ENCODE measurements at places on chromosomes 16 and 17. TPM values are rescaled to one million over a fixed set of nuclear protein-coding genes. Genes with fewer than 3 reads are reported as not detected.

Gene SLC6A2
- not detected for total RNA-seq

GRCh38 chr16:58884141-58884540, 150.0 kb upstream of the GOT2 start:
- DNase-seq = no peak

Gene SLC5A10
- not detected for total RNA-seq

DNA sequence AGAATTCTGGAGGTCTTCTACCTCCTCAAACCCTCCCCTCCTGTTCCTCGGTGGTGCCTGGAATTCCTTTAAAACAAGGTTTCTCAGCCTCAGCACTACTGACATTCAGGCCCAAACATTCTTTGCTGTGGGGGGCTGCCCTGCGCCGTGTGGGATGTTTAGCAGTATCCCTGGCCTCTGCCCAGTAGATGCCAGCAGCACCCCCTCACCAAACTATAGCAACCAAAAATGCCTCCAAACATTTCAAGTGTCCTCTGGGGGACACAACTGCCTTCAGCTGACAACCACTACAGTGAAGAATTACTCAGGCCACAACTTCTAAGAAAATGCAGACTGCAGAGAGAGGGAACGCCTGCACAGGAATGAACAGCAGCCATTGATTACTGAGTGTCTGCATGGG, 28.4 kb downstream of the TEKT5 start:
- DNase-seq = no peak

- no peak for DNase-seq
Observed at GRCh38 chr16:67170949-67171649, 761 bp downstream of the NOL3 start.

Gene TMIGD1
- total RNA-seq = not detected

Gene KRT36
- total RNA-seq = not detected

Gene RNF157
- total RNA-seq = 35.1 TPM

GRCh38 chr16:86303787-86304678, 206.3 kb upstream of the FOXF1 start:
- no peak for DNase-seq

- no peak for DNase-seq
Observed at GRCh38 chr17:51888816-51889215, 269.7 kb downstream of the CA10 start.

Gene MPV17L
- total RNA-seq = not detected

DNA sequence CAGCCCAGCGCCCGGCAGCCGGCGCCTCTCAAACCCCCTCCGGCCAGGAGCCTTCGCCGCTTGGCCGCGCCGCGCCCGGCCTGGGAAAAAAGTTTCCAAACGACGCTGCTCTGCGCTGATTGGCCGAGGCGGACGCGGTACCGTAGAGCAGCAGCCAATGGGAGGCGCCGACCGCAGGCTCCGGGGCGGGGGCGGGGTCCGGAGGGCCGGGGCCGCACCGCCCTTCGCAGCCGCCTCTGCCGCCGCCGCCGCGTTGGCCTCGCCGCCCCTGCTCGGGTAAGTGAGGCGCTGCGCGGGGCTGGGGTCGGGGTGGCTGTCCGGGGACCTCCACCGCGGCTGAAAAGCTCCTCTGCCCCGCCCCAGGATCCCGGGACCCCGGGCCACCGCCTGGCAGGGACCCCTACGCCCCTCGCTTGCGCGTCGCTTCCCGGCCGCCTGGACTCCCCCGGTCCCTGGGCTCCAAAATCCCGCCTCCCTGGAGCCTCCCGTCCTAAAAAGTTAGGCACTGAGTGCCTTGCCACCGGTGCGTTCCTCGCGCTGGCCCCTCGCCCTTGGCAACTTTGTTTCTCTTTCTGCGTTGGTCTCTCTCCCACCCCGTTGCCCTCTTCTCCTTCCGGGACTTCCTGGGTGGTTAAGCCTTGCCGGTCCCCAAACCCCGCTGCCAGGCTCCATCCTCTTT, at the start of gene NDE1:
TSS of gene NDE1 (plus strand) at position 227 of the 679 bp plus-strand sequence. CDS start 14,534 bp downstream, outside the sequence.
- DNase-seq = peak; percentile 90

- no peak for DNase-seq
Observed at GRCh38 chr17:59124665-59125064, 18.0 kb upstream of the TRIM37 start.

DNA sequence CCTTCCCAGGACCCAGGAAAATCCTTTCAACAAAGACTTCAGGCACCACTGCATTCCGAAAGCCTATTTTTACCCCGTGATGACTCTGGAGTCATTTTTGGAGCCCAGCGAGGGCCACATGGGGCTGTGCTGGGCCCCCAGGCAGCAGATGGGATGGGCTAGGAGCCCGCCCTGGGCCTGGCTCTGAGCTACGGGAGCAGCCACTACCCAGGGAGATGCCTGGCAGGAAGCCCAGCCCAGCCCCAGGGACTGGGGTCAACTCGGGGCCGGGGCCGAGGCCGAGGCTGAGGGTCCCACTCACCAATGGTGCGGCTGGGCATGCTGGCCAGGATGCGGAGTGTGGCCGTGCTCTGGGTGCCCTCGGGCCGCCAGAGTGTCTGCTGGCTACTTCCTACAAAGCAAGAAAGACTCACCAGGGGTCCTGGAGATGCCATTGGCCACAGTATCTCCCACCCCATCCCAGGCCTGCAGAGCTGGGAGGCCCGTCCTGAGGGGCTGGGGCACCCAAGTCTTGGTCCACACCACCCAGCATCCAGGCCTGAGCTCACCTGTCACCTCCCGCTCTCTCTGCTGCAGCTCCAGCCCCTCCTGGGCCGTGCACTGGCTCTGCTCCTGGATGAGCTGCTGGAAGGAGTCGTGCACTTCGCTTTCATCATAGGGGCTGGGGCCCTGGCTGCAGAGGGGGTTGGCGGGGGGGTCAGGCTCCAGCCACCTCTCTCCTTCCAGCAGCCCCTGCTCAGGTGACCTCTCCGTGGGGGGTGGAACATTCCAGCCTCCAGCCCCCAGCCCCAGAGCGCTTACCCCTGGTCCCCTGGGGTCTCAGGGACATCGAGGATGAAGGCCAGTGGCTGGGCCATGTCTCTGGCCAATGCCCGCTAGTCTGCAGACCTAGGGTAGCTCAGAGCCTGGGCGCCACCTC, 2.3 kb downstream of the TMC6 start:
- DNase-seq = no peak

Gene CSH1
- 8.3 TPM for total RNA-seq

Gene STAC2
- total RNA-seq = not detected

Gene SUMO2
- total RNA-seq = 621 TPM

Gene PKMYT1
- 125 TPM for total RNA-seq

- DNase-seq = no peak
Observed at GRCh38 chr16:59634951-59635350, 900.8 kb upstream of the GOT2 start.

Gene PTX4
- not detected for total RNA-seq

- no peak for DNase-seq
Observed at GRCh38 chr17:17940441-17940911, 31.7 kb downstream of the TOM1L2 start.

Gene CFAP119
- total RNA-seq = 2.6 TPM

GRCh38 chr16:81679721-81680430, 99.2 kb upstream of the PLCG2 start:
- no peak for DNase-seq

DNA sequence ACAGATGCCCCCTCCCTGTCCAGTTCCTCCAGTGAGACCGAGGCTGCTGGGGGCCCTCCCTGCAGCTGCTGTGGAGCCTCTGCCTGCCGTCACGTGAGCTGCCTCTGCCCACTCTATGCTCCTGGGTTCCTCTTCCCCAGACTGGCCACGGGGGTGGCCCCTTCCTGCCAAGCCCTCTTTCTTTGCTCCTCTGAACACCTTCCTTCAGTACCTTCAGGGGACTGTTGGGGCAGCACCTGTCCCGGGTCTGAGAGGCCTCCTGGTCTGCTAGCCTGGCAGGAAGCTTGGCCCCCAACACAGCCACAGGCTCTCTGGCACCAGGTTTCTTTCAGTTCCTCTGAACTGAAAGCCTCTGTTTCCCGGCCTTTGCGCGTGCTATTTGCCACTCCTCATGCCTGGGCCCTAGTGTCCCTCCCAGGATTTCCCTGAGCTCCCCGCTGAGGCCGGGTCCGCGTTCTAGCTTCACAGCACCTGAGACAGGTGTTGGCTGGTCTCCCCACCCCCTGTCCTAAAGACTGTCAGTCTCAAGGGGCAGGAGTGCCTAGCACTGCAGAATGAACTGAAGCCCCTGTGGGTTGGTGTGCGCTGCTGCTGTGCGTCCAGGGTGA, 6.6 kb upstream of the ATP6V0C start:
- DNase-seq = no peak

DNA sequence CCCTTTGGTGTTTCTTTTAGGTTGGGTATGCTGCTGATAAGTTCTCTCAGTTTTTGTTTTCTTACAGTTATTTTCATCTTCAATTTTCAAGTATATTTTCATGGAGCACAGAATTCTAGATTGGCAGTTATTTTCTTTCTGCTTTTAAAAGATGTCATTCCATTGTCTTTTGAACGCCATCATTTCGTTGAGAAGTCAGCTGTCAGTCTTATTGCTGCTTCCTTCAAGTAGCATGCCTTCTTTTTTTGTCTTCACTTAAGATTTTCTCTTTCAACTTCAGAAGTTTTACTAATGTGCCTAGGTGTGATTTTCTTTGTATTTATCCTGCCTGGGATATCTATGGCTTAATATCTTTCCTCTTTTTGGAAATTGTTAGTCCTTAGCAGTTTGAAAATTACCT, 262.2 kb upstream of the PMFBP1 start:
- DNase-seq = no peak

DNA sequence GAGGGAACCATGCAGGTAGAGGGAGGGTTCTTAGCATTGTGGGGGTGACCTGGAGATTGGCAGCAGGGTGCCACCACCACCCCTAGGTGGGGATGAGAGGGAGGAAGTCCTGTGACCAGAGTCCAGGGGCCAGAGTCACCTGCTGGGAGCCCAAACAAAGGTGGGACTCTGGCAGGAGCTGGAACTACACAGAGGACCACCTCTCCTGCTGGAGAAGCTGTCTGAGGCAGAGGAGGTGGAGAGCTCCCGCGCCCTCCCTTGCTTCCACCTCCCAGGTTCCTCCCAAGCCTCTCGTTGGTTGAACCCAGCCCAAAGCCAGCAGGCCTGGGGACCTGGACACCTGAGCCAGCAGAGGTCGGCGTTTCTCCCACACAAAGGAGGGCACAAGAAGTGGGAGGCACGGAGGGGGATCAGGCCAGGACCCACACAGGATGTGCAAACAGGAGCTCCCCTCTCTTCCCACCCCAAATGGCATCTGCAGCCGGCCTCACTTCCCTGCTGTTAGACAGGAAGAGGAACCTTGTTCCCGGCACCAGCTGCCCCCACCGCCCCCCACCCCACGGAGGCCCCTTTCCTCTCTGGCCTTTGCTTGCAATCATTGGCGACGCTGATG, 154.6 kb downstream of the SEC14L1 start:
- DNase-seq = no peak

Data from activated naive CD4-positive, alpha-beta T cell treated with anti-CD3 and anti-CD28 coated beads, Interleukin-2, amount 50 U/mL, for 72 hours (primary cell).